ENCODE measurements at places on chromosomes 5 and 9. TPM values are rescaled to one million over a fixed set of nuclear protein-coding genes. Genes with fewer than 3 reads are reported as not detected.

FAM200C gene
- 3.9 TPM for total RNA-seq

FOXD4L4 gene
- total RNA-seq, result not detected

CCDC192 gene
- not detected for total RNA-seq

KIF4B gene
- not detected for total RNA-seq

CTXN3 gene
- not detected for total RNA-seq

NOXA1 gene
- 0.37 TPM for total RNA-seq

LECT2 gene
- not detected for total RNA-seq

FCN2 gene
- total RNA-seq, result not detected

PCDHGA6 gene
- total RNA-seq, result 2.2 TPM

UBTD2 gene
- 16.6 TPM for total RNA-seq

IL4 gene
- not detected for total RNA-seq

FAM151B gene
- total RNA-seq, result 2.5 TPM

SCAI gene
- total RNA-seq, result 7.0 TPM

F12 gene
- 0.39 TPM for total RNA-seq

SPINK1 gene
- total RNA-seq, result not detected

SH3TC2 gene
- 1.2 TPM for total RNA-seq

EIF4EBP3 gene
- total RNA-seq, result 2.6 TPM

MZB1 gene
- total RNA-seq, result not detected

HSPB3 gene
- not detected for total RNA-seq

ANAPC2 gene
- 28.7 TPM for total RNA-seq

LSM11 gene
- 3.3 TPM for total RNA-seq

RPL7A gene
- total RNA-seq, result 2,826 TPM

KLF4 gene
- total RNA-seq, result 36.0 TPM

UHRF2 gene
- 59.9 TPM for total RNA-seq

VCAN gene
- 379 TPM for total RNA-seq

LIFR gene
- 44.8 TPM for total RNA-seq

DMRT2 gene
- 1.6 TPM for total RNA-seq

ZDHHC21 gene
- 7.0 TPM for total RNA-seq

RFESD gene
- 2.6 TPM for total RNA-seq

DPYSL3 gene
- total RNA-seq, result 19.1 TPM

KCTD16 gene
- total RNA-seq, result under 0.01 TPM

CAMK2A gene
- total RNA-seq, result 0.73 TPM

SLC36A2 gene
- total RNA-seq, result not detected

EDIL3 gene
- total RNA-seq, result 0.37 TPM

NUTM2G gene
- not detected for total RNA-seq

MLANA gene
- 0.20 TPM for total RNA-seq

LRRC19 gene
- total RNA-seq, result not detected

PDGFRB gene
- 297 TPM for total RNA-seq

SLC34A3 gene
- not detected for total RNA-seq

PCDHGB1 gene
- 0.73 TPM for total RNA-seq

PCDHB7 gene
- 0.37 TPM for total RNA-seq

LMX1B gene
- not detected for total RNA-seq

SLCO4C1 gene
- under 0.01 TPM for total RNA-seq

SPINK4 gene
- not detected for total RNA-seq

ROPN1L gene
- 1.1 TPM for total RNA-seq

SLC46A2 gene
- not detected for total RNA-seq

CSF1R gene
- total RNA-seq, result not detected

GPR151 gene
- total RNA-seq, result not detected

GDA gene
- not detected for total RNA-seq

SH3RF2 gene
- total RNA-seq, result 0.20 TPM

SNCB gene
- not detected for total RNA-seq

CETN3 gene
- 6.2 TPM for total RNA-seq

APBA1 gene
- total RNA-seq, result 3.1 TPM

MOB3B gene
- under 0.01 TPM for total RNA-seq

RNF180 gene
- total RNA-seq, result 0.37 TPM

CCL27 gene
- not detected for total RNA-seq
